D721Med (cell line): ENCODE measurements at places on chromosomes 16 and 17.
A peak's percentile ranks its signal among the peaks of the same experiment; 100 is the strongest.

- DNase-seq: no peak
Measured at GRCh38 chr17:81371910-81372760, 23.1 kb upstream of the BAHCC1 start.

- DNase-seq: no peak
Measured at GRCh38 chr17:43019418-43019817, 2.8 kb downstream of the VAT1 start.

GRCh38 chr17:9177212-9177611 lies 155.9 kb downstream of the NTN1 start:
- DNase-seq: no peak

DNA sequence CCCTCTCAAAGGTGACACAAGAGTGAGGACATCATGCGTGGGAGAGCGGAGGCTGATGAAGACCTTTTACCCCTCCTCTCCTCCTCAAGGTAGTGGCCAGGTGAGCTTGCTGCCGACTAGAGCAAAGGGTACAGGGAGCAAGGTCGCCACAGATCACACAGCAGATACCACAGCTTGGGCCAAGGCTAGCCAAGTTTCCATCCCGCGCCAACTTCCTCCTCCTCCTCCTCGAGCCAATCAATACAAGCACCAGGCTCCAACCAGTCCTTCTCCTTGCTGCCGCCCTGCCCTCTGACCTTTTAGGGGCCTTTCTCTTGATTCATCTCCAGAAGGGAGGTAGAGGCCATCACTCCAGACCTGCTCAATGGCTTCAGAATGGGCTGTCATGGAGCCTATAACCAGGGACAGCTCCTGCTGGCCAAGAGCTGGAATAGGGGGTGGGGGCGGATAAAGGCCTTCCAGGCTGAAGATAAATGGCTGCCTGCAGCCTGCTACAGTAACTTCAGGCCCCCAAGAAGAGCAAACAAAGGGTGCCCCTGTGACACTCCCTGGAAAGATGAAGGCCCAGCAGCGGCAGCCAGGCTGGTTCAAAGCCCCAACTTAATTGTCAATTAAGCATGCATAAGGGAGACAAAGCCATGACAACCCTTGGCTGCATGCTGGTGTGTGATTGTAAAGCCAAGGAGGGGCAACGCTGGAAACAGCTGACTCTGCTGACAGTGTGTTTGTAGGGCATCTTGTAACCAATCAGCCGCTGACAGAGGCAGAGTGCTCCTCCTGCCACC lies 17.8 kb downstream of the HNF1B start:
- DNase-seq: no peak

- no peak for DNase-seq
Measured at GRCh38 chr17:29825604-29826003, 104.4 kb downstream of the SSH2 start.

DNA sequence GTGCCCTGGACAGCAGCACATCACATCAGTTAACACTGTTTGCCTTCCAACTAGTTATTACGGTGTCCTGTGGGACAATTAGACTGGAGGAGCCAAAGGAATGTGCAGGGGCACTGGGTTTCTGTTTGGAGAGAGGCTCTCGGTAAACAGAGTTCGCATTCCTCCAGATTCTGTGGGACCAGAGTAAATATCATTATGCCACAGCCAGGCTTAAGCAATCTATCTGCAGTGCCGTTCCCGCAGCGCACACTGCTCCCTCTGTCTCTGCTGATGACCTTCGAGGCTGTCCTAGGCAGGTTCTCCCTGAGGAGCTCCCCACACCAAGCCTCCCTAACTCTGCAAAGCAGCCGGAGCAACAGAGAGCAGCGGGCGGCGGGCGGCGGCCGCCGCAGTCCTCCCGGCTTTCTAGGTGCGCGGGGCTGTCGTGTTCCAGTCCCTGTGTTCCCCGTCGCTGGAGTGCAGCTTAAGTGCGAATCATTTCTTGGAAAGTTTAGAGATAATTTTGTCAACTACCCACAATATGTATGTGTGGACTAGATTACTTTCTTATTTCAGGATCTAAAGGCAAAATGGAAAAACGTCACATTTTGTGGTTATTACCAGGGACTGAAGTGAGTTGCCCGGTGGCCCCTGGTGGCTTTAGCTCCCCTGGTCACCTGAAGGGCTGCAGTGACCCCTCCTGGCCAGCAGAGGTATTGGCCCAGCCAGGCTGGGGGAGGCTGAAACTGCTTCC lies 43.3 kb downstream of the PGS1 start:
- peak; percentile 86 for DNase-seq

- DNase-seq: peak; percentile 74
Measured at GRCh38 chr16:24036614-24037013, 200.8 kb downstream of the PRKCB start.
